ENCODE measurements at places on chromosomes 5 and 9.

DNA sequence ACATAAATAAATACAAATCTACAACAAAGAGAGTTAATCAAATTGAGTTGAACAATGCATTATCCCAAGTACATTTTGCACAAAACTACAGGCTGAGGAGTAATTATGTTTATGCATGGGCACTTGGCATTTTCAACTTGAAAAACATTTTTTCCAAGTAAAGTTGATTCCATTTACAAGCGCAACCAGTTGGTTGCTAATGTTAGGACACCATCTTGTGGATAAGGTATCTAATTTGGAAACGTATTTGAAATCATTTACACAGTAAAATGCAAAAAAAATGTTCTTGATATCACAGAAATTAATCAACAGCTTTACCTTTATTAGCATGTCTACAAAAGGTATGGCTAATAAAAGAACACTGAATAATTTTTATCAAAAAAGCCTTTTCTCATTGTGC lies 18.8 kb downstream of the FTMT start:
- no peak for DNase-seq
- no peaks in the 10 kb centered on the region for H3K27me3 ChIP-seq
- H3K36me3 ChIP-seq: peaks cover 2% of the 10 kb centered on the region
- no peak overlapping the region for H3K27ac ChIP-seq

- no peak overlapping the region for H3K27ac ChIP-seq
- no peak overlapping the region for H3K4me3 ChIP-seq
- H3K36me3 ChIP-seq: no peaks in the 10 kb centered on the region
- peaks cover 66% of the 10 kb centered on the region for H3K27me3 ChIP-seq
- no peak for DNase-seq
Measured at GRCh38 chr5:133415906-133416305, 196.4 kb downstream of the FSTL4 start.

DNA sequence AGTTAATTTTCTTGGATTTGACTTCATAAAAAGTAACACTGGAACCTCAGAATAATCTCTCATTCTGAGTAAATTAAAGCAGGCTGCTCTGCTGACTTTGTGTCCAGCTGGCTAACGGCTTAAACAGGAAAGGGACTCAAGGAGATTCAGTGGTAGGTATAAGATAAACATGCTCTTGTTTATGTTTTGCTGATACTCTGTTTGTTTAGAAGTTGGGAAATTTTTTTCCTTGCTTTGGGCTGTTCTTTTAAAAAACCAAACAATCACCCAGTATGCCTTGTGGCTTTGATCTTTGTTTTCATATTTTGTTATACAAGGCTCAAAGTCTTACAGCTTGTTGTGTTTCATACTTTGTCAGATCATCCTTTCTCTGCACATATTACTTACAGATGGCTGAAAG lies 237.6 kb upstream of the RIOK2 start:
- no peak overlapping the region for H3K27ac ChIP-seq
- no peaks in the 10 kb centered on the region for H3K36me3 ChIP-seq
- H3K27me3 ChIP-seq: no peaks in the 10 kb centered on the region

- H3K36me3 ChIP-seq: peaks cover 6% of the 10 kb centered on the region
- no peak overlapping the region for H3K27ac ChIP-seq
- no peak for DNase-seq
- no peaks in the 10 kb centered on the region for H3K27me3 ChIP-seq
- H3K4me3 ChIP-seq: peak overlapping the region; percentile 33
- H3K4me1 ChIP-seq: no peaks in the 10 kb centered on the region
Measured at GRCh38 chr9:133990366-133991213, 1.5 kb downstream of the VAV2 start.

GRCh38 chr9:22415941-22416691 lies 30.5 kb upstream of the DMRTA1 start:
- no peaks in the 10 kb centered on the region for H3K27me3 ChIP-seq
- H3K36me3 ChIP-seq: no peaks in the 10 kb centered on the region
- DNase-seq: no peak
- H3K4me1 ChIP-seq: no peaks in the 10 kb centered on the region
- H3K27ac ChIP-seq: no peak overlapping the region

DNA sequence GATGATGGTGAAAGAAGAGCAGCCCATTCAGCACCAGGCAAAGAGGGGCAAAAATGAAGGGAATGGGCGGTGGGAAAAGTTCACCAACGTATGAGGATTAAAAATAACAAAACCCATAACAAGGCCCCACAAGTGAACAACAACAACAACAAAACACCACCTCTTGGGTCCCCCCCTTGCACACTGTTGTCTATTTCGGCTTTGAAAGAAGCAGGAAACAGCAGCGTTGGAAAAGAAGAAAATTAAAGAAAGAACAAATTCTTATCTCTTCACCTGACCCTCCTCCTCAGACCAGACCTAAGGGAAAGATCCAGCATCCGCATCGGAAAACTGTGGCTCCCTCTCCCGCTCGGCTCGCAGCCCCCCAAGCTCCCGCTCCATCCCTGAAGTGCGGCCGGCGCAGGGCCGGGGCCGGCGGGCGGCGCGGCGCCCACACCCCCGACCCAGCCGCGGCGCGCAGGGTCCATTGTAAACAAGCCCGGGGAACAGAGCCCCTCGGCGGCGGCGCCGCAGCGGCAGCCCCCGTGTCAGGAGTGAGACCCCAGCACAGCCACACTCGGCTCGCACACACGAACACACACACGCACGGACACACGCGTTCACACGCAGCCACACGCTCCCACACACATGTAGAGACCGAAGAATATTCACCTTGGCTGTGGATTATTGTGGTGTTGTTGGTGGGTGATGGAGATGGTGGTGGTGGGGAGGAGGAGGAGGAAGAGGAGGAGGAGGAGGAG lies 535 bp downstream of the RFX3 start:
- peaks cover 53% of the 10 kb centered on the region for H3K36me3 ChIP-seq
- peaks cover 59% of the 10 kb centered on the region for H3K4me1 ChIP-seq
- H3K4me3 ChIP-seq: peak overlapping the region; percentile 92
- peak; percentile 15 for DNase-seq

All from effector memory CD8-positive, alpha-beta T cell (primary cell).